Activated CD8-positive, alpha-beta T cell treated with anti-CD3 and anti-CD28 coated beads, Interleukin-2, amount 10 ng/mL, durations not matched to agents 7 days and 5 days (primary cell): ENCODE measurements at places on chromosomes 2 and 18. TPM values are rescaled to one million over a fixed set of nuclear protein-coding genes. Genes with fewer than 3 reads are reported as not detected.

DNA sequence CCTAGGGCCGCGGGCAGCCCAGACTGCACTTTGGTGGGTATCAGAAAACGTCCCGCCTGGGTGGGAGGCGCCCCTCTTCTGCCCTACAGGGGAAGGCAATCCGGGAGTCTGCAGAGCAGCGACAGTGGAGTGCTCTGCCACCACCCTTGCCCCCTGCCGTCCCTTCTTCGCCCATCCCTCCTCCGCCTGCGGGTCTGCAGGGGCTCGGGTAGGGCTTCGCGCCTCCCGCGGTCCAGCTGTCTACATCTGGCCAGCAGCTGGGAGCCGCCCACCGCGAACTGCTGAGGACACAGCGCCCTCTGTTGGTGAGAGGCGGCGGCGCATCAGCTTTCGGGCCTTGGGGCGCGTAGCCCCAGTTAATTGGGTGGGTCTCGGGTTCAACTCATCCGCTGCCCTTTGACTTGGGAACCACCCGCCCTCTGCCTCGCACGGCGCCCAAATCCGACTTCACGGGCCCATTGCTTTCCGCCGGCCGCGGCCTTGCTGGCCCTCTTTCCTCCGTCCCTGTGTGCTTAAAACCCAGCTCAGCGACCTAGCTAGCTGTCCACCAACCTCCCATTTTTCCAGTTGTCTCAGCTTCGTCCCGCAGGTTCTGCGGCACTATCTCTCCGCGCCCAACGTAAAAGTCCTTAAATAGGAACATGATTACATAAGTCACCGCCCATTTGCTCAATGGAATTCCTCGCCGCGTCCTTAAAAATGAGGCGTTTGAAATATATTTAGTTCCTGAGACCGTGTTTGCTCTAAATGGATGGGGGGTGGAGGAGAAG, 17.6 kb downstream of the WNT10A start:
- peaks cover 54% of the 10 kb centered on the region for H3K27me3 ChIP-seq
- peaks cover 42% of the 10 kb centered on the region for H3K4me1 ChIP-seq
- peak; percentile 84 for DNase-seq
- H3K36me3 ChIP-seq: no peaks in the 10 kb centered on the region
- H3K27ac ChIP-seq: no peak overlapping the region
- peak overlapping the region; percentile 45 for H3K4me3 ChIP-seq

GRCh38 chr2:207805566-207806226, 36.0 kb upstream of the FZD5 start:
- no peak for DNase-seq
- peaks cover 11% of the 10 kb centered on the region for H3K4me1 ChIP-seq
- H3K27me3 ChIP-seq: peaks cover 4% of the 10 kb centered on the region
- no peak overlapping the region for H3K27ac ChIP-seq
- H3K4me3 ChIP-seq: no peak overlapping the region

GRCh38 chr2:183060571-183061231, 17.8 kb upstream of the DUSP19 start:
- H3K27me3 ChIP-seq: peaks cover 3% of the 10 kb centered on the region
- no peak overlapping the region for H3K27ac ChIP-seq
- H3K4me3 ChIP-seq: no peak overlapping the region

The CIDEA gene
- total RNA-seq: not detected

The DSC2 gene
- total RNA-seq: not detected
